RWPE2 (cell line): ENCODE measurements at places on chromosomes 2 and 18.

DNA sequence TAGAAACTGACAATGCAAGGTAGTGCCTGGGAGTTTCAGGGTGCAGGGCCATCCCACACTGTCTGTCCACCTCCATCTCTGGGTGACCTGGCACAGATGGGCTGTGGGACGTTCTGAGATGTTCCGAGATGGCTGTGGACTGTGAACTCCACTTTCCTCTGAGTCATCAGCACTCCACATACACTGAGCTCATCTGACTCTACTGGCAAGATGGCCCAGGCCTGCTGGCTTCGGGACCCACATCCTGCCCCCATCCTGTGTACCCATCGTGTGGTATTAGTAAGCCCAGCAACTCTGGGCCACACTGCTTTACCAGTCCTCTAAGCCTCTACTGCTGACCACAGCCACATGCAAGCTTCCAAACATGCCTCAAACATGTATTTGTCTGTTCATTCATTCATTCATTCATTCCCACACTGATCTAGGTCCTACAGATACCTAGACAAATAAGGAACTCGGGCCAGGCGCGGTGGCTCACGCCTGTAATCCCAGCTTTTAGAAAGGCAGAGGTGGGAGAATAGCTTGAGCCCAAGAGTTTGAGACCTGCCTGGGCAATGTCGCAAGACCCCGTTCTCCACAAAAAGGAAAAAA lies 124.8 kb upstream of the CXCR4 start:
- no peak for DNase-seq

DNA sequence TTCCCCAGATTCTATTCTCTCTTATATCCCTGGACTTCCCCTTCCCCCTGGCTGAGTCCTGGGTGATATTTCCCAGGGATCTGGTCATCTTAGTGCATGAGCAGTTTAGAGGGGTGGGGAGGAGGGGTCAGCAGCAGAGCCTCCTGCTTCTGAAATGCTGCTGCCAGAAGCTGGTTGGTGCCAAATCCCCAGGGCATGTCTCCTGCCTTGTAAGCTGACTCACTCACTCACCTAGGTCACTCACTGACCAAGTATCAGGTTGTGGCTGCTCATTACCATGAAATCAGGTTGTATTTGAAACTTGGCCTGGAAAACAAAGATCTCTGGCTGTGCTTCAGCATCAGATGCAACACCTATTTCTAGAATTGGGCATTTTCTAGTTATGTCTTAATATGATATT lies 14.3 kb downstream of the GPR39 start:
- no peak for DNase-seq

DNA sequence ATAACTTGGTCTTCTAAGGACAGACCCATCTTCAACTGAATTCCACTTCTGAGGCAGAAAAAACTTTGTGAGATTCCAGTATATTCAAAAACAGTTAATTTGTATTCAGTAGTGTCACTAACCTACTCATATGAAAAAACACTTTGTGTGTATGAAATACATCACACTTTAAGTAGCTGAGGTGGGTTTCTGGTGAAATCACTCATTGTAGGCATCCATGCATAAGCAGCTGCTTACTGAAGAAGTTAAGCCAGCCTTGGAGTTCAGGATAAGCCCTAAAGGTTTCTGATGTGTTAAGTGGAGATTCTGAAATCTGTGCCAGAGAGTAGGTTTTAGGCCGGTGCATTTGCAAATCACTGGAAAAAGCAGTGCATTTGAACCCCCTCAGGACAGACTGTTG lies 128.2 kb downstream of the BCL2 start:
- no peak for DNase-seq

DNA sequence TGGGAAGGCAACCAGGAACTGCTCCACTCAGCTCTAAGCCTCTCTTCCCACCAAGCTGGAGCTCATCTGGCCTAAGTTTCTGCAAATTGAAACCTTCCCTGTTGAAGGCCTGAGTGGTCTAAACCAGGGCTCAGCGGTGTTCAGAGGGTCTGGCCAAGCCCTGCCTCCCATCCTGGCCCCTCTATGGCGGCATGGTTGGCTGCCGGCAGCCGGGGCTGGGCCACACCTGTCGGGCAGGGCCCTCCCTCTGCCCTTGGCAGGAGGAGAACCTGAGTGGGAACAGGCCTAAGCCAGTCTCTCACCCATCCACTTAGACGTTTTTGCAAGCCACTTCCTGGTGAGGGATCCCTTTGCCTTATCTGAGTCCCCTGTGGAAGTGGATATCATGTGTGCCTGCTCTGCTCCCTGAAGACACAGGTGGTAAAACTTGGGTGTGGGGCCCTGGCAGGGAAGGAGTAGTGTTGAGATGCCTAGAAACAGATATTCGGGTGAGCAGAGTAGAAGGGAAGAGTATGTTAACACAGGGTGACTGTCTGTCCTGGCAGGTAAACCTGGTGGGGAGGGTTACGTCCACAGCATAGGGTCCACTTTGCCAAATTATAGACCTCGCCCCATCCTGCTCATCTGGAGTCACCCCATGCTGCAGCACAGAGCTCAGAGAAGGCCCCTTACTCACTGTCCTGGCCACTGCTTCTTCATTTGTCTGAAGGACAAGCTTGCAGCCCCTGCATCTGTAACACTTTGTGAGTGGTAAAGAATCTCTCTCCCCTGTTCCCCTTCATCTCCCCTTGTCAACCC lies 63.0 kb upstream of the SIX2 start:
- no peak for DNase-seq

DNA sequence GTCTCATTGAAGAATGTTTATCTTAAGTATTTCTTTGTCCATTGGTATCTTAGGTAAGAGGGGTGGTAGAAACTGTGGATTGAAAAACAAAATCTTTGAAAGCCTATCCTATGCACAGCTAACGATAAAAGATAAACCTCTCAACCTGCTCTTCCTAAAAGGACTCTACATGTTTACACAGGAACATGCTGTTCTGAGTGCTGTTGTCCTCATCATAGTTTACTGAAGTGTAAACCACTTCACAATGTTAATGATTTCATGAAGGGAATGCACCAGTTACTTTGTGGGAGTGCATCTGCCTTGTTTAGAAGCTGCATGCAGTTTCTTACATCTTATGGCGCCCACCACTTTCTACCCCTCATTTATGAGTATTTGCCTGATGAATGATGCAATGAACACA lies 1.2 kb downstream of the ACMSD start:
- no peak for DNase-seq

GRCh38 chr2:106638043-106638442 lies 150.9 kb downstream of the CD8B2 start:
- no peak for DNase-seq

DNA sequence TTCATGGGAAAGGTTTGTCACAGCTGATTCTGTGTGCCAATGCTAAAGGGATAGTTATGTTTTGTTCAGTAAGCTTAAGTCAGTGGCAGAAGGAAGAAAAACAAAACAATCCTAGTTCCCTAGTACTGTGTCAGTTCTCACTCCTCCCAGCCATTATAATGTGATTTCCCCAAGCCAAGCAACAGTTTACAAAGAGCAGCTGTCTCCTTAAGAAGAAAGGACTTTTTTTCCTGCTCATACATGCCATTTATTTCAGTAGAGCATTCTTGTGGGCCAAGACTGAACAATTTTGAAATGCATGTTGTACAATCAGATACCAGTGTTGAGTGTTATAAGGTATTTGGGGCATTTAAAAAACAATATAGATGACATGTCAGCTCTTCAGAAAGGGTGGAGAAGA lies 52.1 kb downstream of the NEMP2 start:
- DNase-seq: no peak

DNA sequence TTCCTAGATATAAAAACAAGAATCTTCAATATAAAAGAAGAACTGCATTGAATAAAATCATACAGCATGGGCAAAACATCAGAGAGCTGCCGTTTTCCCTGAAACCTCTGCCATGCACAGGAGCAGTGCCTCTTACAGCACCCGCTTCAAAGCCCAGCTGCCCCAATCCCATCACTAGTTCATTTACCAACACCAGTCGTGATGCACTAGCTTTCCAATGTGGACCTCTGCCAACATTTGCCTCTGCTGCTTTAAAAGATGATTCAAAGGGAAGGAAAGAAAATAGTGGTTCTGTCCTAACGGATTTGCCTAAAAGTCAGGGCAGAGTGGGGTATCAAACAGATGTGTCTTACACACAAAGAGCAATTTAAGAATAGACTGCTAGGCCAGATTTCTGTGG lies 43.4 kb upstream of the AP1S3 start:
- DNase-seq: no peak

DNA sequence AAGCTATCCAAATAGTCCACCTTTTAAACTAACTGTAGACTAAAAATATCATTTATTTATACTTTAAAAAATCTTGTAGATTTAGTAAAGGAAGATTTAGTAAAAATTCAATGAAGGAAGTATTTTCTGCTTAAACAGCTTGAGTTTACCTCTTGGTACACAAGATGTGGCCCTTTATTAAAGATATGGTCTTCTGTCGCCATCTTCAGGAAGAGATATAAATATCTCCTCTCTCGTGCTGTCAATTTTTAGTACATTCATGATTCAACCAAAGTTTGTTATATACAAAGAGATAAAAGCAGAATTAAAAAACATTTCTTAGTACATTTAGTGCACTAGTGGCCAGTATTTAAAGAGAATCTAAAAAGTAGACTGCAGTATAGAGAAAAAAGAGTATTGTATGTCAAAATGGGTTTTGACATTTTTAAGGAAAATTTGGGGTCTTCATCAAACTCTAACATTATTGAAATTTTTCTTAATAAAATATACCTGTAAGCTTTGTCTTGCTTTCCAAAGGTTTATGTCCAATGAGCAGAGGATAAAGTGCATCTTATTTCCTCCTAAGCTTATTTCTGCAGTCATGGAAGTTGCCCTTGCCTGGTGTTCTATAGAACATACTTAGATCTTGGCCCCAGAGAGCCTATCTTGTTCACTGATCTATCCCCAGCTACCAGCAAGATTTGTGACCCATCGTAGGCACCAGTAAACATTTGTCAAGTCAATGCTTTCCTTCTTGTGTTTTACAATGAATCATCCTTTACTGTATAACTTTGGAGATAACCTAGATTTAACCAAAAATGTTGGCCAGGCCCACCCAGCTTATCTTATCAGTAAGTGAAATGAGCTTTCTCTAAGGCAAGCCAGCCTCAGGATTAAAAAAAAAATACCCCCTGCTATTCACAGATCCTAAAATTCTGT lies 18.5 kb upstream of the EML6 start:
- DNase-seq: no peak

- DNase-seq: no peak
Observed at GRCh38 chr2:219911541-219911940, 284.1 kb downstream of the SLC4A3 start.

DNA sequence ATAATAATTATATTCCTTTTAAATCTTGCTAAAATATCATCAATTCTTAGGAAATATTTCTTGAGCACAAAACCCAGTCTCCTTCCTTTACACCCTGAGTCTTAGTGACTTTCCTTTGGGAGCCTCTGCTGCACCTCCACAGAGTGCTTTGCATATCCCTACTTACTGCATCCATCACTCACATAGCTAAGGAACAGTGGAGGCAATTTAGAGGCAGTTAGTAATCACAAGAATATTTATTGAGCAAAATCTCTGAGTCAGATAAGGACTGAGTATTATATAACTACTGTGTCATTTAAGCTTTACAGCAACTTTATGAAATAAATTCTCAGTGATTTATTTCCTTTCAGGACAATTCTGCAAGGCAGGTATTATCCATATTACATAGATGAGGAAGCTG lies 327.7 kb downstream of the TMX3 start:
- DNase-seq: no peak

GRCh38 chr2:37886745-37887144 lies 38.3 kb upstream of the RMDN2 start:
- no peak for DNase-seq

GRCh38 chr2:197088694-197089093 lies 162.2 kb upstream of the PGAP1 start:
- no peak for DNase-seq

GRCh38 chr2:119645173-119645855 lies 33.7 kb upstream of the TMEM177 start:
- DNase-seq: no peak

DNA sequence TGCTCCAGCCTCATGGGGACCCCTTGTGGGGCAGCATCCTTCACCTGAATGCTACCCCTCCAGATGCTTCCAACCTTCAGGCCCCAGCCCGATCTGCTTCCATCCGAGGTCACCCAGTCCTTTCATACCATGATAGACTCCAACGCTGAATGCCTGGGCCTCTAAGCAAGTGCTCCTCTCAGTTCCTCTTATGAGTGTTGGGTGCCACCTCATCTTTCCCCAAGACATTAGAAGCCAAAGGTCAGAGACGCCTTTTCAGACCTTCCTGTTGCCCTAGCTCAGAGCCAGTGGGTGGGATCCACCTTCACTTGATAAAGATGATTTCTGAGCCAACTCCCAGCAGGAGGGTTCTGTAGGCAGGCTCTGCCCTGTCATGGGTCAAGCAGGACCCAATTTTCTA lies 174.5 kb upstream of the MGAT5 start:
- DNase-seq: no peak

- peak; percentile 32 for DNase-seq
Observed at GRCh38 chr2:8545695-8546611, 135.9 kb upstream of the ID2 start.

GRCh38 chr2:134253804-134254203 lies at the start of gene MGAT5:
MGAT5 (plus strand) TSS chr2:134254072; CDS start chr2:134254404, 332 bp downstream.
- no peak for DNase-seq

- DNase-seq: no peak
Observed at GRCh38 chr2:168767258-168767657, 35.2 kb upstream of the NOSTRIN start.

DNA sequence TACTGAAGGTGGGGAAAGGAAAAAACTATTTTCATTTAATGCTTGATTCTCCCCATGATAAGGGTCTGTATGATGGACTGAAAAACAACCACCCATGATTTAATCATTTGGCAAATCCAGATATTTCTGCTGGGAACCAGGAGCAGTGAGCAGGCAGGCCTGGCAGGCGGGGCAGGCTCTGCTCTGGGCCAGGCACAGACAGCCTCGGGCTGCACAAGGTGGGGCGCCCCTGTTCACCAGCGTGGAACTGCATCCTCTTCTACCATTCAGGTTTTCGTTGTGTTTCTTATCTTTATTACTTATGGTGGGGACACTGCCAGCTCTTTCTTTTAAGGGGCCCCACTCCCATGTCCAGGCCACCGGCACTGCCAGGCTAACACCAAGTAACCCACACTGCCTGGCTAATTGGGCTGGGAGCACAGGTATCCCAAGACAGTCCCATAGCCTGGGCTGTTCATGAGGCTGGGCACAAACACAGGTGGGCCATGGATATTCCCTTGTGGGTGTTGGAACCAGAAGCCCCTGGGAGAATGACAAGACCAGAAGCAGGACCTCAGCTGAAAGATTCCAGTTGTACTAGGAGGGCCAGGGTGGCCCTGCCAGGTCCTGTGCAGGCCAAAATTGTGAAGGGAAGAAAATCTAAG lies 57.1 kb upstream of the RALBP1 start:
- no peak for DNase-seq
